ENCODE measurements at places on chromosomes 2 and 18.

- DNase-seq, result no peak
These were observed 158.5 kb downstream of the CDCA7 start for GRCh38 chr2:173513107-173513727.

GRCh38 chr18:7855671-7856070 lies 288.6 kb downstream of the PTPRM start:
- no peak for DNase-seq

DNA sequence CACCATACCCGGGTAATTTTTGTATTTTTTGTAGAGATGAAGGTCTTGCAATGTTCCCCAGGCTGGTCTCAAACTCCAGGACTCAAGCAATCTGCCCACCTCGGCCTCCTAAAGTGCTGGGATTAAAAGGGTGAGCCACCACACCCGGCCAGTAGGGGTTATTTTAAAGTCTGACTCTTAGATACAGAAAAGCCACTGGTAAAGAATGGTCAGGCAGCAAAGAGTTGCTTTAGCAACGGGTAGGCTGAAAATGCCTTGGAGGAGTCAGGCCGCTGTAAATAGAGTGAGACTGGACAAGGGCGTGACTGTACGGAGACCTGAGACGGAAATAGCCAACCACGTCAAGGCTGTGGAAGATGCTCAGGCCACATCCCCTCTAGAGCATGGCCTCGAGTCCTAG lies 54.2 kb downstream of the ACKR3 start:
- no peak for DNase-seq

GRCh38 chr2:5530011-5530696 lies 162.0 kb upstream of the SOX11 start:
- DNase-seq, result no peak

- no peak for DNase-seq
These were observed 419.2 kb downstream of the NR4A2 start for GRCh38 chr2:155913356-155913755.

DNA sequence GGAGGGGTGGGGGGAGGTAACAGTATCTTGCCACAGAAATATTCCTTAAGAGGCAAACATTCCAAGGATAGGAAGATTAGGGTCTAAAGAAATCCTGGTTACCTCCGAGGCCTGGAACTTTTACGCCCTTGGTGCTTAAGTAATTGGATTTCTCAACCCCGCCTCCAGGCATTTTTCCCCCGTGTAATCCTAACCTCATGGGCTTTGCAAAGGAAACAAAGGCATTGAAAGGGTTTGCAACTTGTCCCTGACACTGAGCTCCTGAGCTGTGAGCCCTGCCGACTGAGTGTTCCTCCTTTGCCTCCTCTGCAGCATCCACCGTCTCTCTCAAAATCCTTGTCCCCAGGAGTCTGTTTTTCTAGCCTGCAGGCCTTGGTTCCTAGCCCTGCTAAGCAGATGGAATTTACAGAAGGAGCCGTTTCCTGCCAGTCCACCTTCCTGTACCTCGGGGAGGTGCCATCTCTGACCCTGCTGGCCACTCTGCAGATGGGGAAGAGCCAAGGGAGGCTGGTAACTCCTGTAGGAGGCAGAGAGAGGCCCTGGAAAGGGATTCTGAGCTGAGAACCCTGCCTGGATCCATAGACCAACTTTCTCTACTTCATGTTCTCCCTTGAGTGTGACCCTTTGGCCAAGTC lies 24.2 kb downstream of the TET3 start:
- DNase-seq, result no peak

DNA sequence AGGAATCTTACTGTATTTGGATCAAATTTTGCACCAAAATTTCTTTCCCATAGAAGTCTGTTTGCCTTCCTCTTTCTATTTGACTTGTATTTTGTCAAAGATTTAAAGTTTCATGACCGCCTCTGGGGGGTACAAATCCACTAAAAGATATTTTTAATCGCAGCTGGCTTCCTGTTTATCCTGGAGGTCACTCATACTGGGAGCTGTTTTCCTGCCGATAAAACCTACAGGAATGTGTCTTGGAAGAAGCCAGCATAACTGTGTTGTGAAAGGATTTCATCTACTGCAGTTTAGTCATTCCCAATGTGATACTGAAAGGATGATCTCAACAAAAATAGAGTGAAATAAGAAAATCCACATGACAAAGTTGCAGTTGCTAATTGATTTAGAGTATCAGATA lies 184.0 kb downstream of the RIT2 start:
- DNase-seq, result no peak
